ENCODE measurements at places on chromosomes 6 and 20. TPM values are rescaled to one million over a fixed set of nuclear protein-coding genes. Genes with fewer than 3 reads are reported as not detected.

GCNT2 gene
- total RNA-seq: 0.79 TPM

LY86 gene
- 2.0 TPM for total RNA-seq

MROH8 gene
- total RNA-seq: 2.3 TPM

PYGB gene
- 39.4 TPM for total RNA-seq

BEND6 gene
- total RNA-seq: not detected

HLA-DQB1 gene
- total RNA-seq: 25.5 TPM

SPATS1 gene
- total RNA-seq: not detected

SLC13A3 gene
- 0.63 TPM for total RNA-seq

TP53TG5 gene
- total RNA-seq: 0.14 TPM

CCNC gene
- total RNA-seq: 58.3 TPM

- H3K4me3 ChIP-seq: peak overlapping the region; percentile 91
- peak overlapping the region; percentile 85 for H3K27ac ChIP-seq
- peaks cover 45% of the 10 kb centered on the region for H3K36me3 ChIP-seq
- peaks cover 45% of the 10 kb centered on the region for H3K4me1 ChIP-seq
- DNase-seq: peak; percentile 67
Observed at GRCh38 chr6:32972353-32973143, 4.2 kb downstream of the BRD2 start.

GRCh38 chr20:21677261-21677660, 28.2 kb upstream of the PAX1 start:
- no peaks in the 10 kb centered on the region for H3K27me3 ChIP-seq
- H3K4me1 ChIP-seq: no peaks in the 10 kb centered on the region
- no peaks in the 10 kb centered on the region for H3K36me3 ChIP-seq

GRCh38 chr6:98203170-98203806, 631.1 kb upstream of the POU3F2 start:
- DNase-seq: no peak
- H3K27ac ChIP-seq: no peak overlapping the region
- no peak overlapping the region for H3K4me3 ChIP-seq
- H3K36me3 ChIP-seq: no peaks in the 10 kb centered on the region

- H3K4me1 ChIP-seq: no peaks in the 10 kb centered on the region
- H3K27me3 ChIP-seq: no peaks in the 10 kb centered on the region
- no peak overlapping the region for H3K27ac ChIP-seq
- H3K36me3 ChIP-seq: no peaks in the 10 kb centered on the region
Observed at GRCh38 chr6:38350942-38351341, 288.8 kb downstream of the BTBD9 start.

GRCh38 chr6:84150705-84151104, 76.7 kb downstream of the CEP162 start:
- H3K27me3 ChIP-seq: no peaks in the 10 kb centered on the region
- peaks cover 24% of the 10 kb centered on the region for H3K36me3 ChIP-seq
- H3K27ac ChIP-seq: no peak overlapping the region

- H3K4me3 ChIP-seq: no peak overlapping the region
- no peak overlapping the region for H3K27ac ChIP-seq
- DNase-seq: no peak
- H3K4me1 ChIP-seq: peaks cover 32% of the 10 kb centered on the region
Observed at GRCh38 chr6:26478985-26479278, 21.2 kb upstream of the BTN1A1 start.

- H3K27me3 ChIP-seq: no peaks in the 10 kb centered on the region
- peak overlapping the region; percentile 74 for H3K27ac ChIP-seq
- peaks cover 53% of the 10 kb centered on the region for H3K4me1 ChIP-seq
Observed at GRCh38 chr20:17505636-17506517, 25.3 kb downstream of the BFSP1 start.

DNA sequence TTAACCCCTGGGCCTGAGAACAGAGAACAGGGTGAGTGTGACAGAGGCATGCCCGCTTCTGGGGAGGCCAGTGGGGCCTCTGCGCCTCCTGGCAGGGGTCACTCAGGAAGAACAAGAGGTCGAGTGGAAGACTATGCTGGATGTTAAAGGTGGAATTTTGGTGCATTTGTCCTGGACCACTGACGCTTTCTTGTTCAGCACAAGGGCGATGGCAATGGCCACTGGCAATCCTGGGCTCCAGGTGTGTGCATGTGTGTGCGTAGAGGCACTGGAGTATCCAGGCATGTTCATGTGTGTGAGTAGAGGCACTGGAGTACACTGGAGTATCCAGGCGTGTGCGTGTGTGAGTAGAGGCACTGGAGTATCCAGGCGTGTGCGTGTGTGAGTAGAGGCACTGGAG, 23.5 kb upstream of the NPBWR2 start:
- H3K27ac ChIP-seq: no peak overlapping the region
- H3K36me3 ChIP-seq: no peaks in the 10 kb centered on the region
- no peak overlapping the region for H3K4me3 ChIP-seq
- H3K4me1 ChIP-seq: no peaks in the 10 kb centered on the region
- no peak for DNase-seq

- H3K36me3 ChIP-seq: no peaks in the 10 kb centered on the region
- H3K4me1 ChIP-seq: no peaks in the 10 kb centered on the region
- no peak for DNase-seq
- peaks cover 2% of the 10 kb centered on the region for H3K27me3 ChIP-seq
- H3K4me3 ChIP-seq: no peak overlapping the region
Observed at GRCh38 chr6:35203680-35204079, 10.1 kb upstream of the SCUBE3 start.

GRCh38 chr6:134397676-134398075, 79.8 kb upstream of the SGK1 start:
- no peaks in the 10 kb centered on the region for H3K27me3 ChIP-seq
- no peaks in the 10 kb centered on the region for H3K4me1 ChIP-seq
- H3K4me3 ChIP-seq: no peak overlapping the region
- no peak for DNase-seq
- H3K27ac ChIP-seq: no peak overlapping the region

DNA sequence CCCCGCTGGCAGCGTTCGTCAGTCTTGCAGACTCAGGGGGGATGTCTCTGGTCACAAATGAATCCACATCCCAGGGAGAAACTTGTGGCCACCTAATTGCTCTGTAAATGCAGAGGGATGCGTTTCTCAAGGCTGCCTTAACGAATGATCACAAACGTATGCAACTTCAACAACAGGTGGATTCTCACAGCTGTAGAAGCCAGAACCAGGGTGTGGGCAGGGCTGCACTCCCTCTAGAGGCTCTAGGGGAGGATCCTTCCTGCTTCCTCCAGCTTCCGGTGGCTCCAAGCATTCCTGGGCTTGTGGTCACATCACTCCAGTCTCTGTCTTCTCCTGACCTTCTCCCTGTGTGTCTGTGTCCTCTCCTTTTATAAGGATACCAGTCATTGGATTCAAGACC, 3.3 kb upstream of the TAF4 start:
- no peak overlapping the region for H3K27ac ChIP-seq
- DNase-seq: no peak
- no peak overlapping the region for H3K4me3 ChIP-seq
- H3K36me3 ChIP-seq: no peaks in the 10 kb centered on the region
- H3K27me3 ChIP-seq: peaks cover 5% of the 10 kb centered on the region

DNA sequence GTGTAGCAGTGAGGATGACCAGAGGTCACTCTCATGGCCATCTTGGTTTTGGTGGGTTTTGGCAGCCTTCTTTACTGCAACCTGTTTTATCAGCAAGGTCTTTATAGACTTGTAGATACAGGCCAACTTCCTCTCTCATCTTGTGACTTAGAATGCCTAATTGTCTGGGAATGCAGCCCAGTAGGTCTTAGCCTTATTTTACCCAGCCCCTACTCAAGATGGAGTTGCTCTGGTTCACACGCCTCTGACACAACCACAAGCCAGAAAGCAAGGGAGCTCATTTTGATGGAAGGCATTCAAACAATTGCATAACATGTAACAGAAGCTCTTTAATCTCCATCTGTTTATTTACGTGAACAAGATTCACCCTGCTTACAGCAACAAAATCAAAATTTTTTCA, 492.0 kb upstream of the SULF2 start:
- H3K36me3 ChIP-seq: no peaks in the 10 kb centered on the region
- H3K4me1 ChIP-seq: no peaks in the 10 kb centered on the region
- no peak overlapping the region for H3K4me3 ChIP-seq
- DNase-seq: no peak
- no peak overlapping the region for H3K27ac ChIP-seq

GRCh38 chr6:79084693-79085092, 6.6 kb upstream of the PHIP start:
- H3K4me1 ChIP-seq: peaks cover 1% of the 10 kb centered on the region
- no peak for DNase-seq
- peaks cover 6% of the 10 kb centered on the region for H3K27me3 ChIP-seq

DNA sequence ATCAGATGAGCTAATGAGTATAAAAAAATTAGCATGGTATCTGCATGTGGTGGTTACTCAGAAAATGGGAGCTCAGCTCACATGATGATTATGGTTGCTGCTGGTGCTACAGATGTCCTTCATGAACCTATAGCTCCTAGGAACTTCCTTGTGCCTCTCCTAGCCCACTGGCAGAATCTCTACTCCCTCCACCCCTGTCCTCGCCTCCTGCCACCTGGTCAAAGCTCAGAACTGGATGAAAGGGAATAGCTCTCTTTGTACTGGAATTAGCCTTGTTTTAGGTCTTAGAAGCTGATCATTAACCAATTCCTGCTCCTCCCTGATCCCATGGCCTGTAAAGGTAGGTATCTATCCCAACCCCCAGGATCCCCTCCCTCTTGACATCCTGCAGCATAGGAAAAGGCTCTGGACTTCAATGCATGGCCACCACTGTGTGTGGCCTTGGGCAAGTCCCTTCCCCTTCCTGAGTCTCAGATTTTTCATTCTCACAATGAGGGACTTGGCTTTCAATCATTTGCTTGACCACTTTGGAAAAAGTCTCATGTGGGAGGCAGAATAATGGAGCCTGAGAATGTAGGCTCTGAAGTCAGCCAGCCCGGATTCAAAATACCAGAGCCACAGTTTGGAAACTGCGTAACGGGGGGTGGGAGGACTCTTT, 43.9 kb downstream of the SLC13A3 start:
- H3K4me1 ChIP-seq: no peaks in the 10 kb centered on the region
- no peak overlapping the region for H3K27ac ChIP-seq
- H3K27me3 ChIP-seq: no peaks in the 10 kb centered on the region
- no peaks in the 10 kb centered on the region for H3K36me3 ChIP-seq
- no peak for DNase-seq
- no peak overlapping the region for H3K4me3 ChIP-seq

DNA sequence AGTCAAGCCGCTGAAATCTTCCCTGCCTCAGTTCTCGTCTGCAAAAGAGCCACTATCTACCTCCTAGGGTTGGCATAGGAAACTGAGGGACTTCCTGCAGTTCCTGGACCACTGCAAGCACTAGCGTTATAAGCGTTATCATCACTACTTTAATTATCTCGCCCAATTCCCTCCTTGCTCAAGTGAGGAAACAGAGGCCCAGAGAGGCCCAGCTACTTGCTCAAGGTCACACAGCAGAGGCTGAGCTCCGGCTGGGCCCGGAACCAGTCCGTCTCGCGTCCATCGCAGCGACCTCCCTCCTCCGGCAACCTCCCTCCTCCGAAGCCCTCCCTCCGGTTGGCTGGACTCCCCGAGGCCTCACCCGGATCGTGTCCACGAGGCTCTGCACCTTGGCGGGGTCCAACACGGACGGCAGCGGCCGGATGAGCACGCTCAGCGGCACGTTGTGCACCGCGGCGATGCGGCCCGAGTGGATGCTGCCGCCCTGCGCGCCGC, 338 bp downstream of the SRXN1 start:
- H3K27ac ChIP-seq: peak overlapping the region; percentile 38
- H3K36me3 ChIP-seq: peaks cover 8% of the 10 kb centered on the region
- no peaks in the 10 kb centered on the region for H3K27me3 ChIP-seq
- H3K4me1 ChIP-seq: peaks cover 22% of the 10 kb centered on the region
- peak; percentile 27 for DNase-seq

- H3K27ac ChIP-seq: no peak overlapping the region
- H3K36me3 ChIP-seq: no peaks in the 10 kb centered on the region
- no peak overlapping the region for H3K4me3 ChIP-seq
Observed at GRCh38 chr20:52012079-52012478, 179.5 kb downstream of the ZFP64 start.

DNA sequence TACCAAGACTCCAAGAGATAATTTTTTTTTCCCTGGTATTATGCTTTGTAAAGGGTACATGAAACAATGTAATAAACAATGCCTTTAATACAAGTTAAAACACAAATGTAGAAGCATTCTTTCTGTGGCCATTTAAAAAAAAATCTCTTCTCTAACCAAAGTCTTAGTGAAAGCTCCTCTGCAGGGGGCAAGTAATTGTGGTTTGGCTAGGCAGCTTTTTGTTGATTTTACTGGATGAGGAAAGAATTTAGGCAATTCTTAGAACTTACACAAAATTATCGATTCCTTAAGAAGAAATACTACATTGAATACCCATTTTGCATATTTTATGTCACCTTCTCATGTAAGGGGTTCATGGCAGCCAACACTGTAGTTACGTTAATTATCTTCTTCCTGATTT, 12.4 kb downstream of the TFB1M start:
- no peak overlapping the region for H3K27ac ChIP-seq
- no peak for DNase-seq
- H3K4me1 ChIP-seq: no peaks in the 10 kb centered on the region
- H3K4me3 ChIP-seq: no peak overlapping the region
- H3K36me3 ChIP-seq: peaks cover 36% of the 10 kb centered on the region

DNA sequence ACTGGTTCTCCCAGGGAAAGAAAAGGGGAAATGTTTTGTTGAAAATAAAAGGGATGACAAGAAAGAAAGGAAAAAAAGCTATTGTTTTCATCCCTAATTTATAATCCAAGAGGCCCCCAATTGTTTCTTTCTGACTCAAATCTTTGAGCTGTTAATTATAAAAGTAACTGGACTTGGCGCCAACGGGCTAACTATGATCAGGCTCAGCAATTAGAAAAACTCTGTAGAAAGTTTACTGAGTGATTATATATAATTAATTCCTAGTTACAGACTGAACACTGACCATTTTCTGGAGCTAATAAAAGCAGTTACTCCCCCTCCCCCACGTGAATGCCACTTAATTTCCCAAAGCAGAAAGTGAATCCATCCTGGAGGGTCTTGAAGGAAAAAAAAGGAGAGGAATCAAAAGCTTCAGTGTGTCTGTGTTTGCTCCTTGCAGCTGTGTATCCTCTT, 3.2 kb downstream of the ZMYND8 start:
- H3K27ac ChIP-seq: peak overlapping the region; percentile 86
- no peak overlapping the region for H3K4me3 ChIP-seq
- H3K4me1 ChIP-seq: peaks cover 47% of the 10 kb centered on the region
- no peaks in the 10 kb centered on the region for H3K27me3 ChIP-seq
- H3K36me3 ChIP-seq: no peaks in the 10 kb centered on the region

GRCh38 chr6:14831937-14832336, 413.9 kb upstream of the JARID2 start:
- H3K36me3 ChIP-seq: no peaks in the 10 kb centered on the region
- no peak overlapping the region for H3K4me3 ChIP-seq
- no peaks in the 10 kb centered on the region for H3K4me1 ChIP-seq
- H3K27me3 ChIP-seq: no peaks in the 10 kb centered on the region

GRCh38 chr6:169997187-169997929, 245.9 kb downstream of the ERMARD start:
- H3K27me3 ChIP-seq: no peaks in the 10 kb centered on the region
- no peak overlapping the region for H3K4me3 ChIP-seq
- no peaks in the 10 kb centered on the region for H3K36me3 ChIP-seq
- H3K27ac ChIP-seq: no peak overlapping the region

- H3K36me3 ChIP-seq: no peaks in the 10 kb centered on the region
- no peaks in the 10 kb centered on the region for H3K27me3 ChIP-seq
- H3K27ac ChIP-seq: peak overlapping the region; percentile 39
- peaks cover 8% of the 10 kb centered on the region for H3K4me1 ChIP-seq
- DNase-seq: peak; percentile 45
- H3K4me3 ChIP-seq: no peak overlapping the region
Observed at GRCh38 chr6:12065321-12066140, 53.4 kb downstream of the HIVEP1 start.

Data from natural killer cell (primary cell).